Hypothalamus (tissue), 51 donors: ENCODE measurements at places on chromosomes 11 and 22.
A peak's percentile ranks its signal among the peaks of the same experiment; 100 is the strongest.

- no peak for DNase-seq
Measured at GRCh38 chr11:36108881-36109589, 165.2 kb downstream of the LDLRAD3 start.

GRCh38 chr22:37274380-37274862 lies 7.9 kb upstream of the CYTH4 start:
- peak; percentile 26 for DNase-seq

DNA sequence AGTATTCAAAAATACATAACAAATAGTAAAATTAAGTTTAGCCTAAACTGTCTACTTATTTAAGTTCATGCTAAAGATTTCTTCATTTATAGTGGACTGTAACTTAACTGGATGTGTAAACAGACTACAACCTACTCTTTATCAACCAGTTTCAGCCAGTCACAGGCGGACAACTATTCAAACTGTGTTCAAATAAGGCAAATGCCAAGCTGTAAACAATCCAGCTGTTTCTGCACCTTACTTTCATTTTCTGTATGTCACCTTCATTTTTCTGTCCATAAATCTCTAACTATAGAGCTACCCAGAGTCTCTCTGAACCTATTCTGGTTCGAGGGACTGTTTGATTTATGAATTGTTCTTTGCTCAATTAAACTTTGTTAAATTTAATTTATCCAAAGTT lies 992.8 kb downstream of the DLG2 start:
- DNase-seq = no peak

DNA sequence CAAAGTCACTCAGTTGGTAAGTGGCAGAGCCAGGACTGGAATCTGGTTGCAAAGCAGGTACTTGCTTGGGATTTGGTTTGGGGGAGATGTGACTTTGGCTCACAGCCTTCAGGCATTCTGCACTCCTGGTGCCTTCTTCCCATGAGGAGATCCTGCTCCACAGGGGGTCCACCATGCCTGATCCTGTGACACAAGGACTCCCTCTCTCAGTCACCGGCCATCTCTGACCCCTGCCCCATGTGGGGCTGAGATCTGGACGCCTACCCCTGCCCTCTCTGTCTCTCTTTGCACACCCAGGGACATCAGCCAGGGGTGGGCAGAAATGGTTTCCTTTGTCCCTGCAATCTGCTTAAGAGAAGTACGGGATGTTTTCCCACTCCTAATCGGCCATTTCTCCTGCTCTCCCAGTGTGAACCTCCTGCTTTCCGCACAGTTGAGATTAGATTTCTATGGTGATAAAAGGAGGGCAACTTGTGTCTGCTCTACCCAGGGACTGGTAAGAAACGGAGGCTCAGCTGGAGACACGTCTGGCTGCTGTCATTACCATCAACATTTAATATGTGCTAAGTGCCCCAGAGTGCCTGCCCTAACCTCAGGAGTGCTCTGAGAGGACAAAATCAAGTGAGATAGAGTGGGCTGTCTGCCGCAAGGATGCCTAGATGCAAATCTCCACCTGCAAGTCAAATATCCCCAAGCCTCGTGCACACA lies 11.1 kb upstream of the FXYD6 start:
- no peak for DNase-seq

- no peak for DNase-seq
Measured at GRCh38 chr11:107666911-107667613, 44.8 kb downstream of the SLN start.

- DNase-seq = no peak
Measured at GRCh38 chr11:35365961-35366360, 53.4 kb downstream of the SLC1A2 start.

DNA sequence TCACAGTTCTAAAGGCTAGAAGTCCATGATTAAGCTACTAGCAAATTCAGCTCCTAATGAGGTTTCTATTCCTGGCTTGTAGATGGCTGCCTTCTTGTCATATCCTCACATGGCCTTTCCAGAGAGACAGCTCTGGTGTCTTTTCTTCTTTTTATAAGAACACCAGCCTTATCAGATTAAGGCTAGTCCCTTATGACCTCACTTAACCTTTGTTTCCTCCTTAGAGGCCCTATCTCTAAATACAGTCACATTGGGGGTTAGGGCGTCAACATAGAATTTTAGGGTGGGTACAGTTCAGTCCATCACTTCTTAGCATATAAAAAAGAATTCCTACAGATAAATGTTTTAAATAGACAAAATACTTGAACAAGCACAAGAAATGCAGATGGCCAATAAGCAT lies 18.2 kb upstream of the CLPB start:
- no peak for DNase-seq
